ENCODE measurements at places on chromosomes 1 and 21. TPM values are rescaled to one million over a fixed set of nuclear protein-coding genes. Genes with fewer than 3 reads are reported as not detected.

Gene CELA3B
- total RNA-seq = not detected

Gene RPTN
- 0.08 TPM for total RNA-seq

Gene AK2
- 164 TPM for total RNA-seq

Gene KCNH1
- 1.2 TPM for total RNA-seq

Gene WNT2B
- total RNA-seq = 4.4 TPM

Gene CDK18
- 3.5 TPM for total RNA-seq

Gene S100A16
- 1,290 TPM for total RNA-seq

Gene HPCAL4
- total RNA-seq = not detected

Gene LHX4
- total RNA-seq = 0.08 TPM

Gene TRIM46
- 0.12 TPM for total RNA-seq

Gene CELA3A
- total RNA-seq = not detected

Gene CADM3
- total RNA-seq = 0.48 TPM

Gene TNNT2
- total RNA-seq = 3.9 TPM

Gene PFKFB2
- 20.3 TPM for total RNA-seq

Gene NGF
- 0.52 TPM for total RNA-seq

Gene PTCH2
- 0.40 TPM for total RNA-seq

Gene OR2L5
- total RNA-seq = not detected

Gene ETV3
- 40.7 TPM for total RNA-seq

Gene TMEM200B
- total RNA-seq = 1.4 TPM

Gene STUM
- 0.24 TPM for total RNA-seq

Gene CD53
- 5.1 TPM for total RNA-seq

Gene C4BPB
- total RNA-seq = not detected

Gene MEF2D
- 15.0 TPM for total RNA-seq

Gene CFHR4
- not detected for total RNA-seq

Gene SLC22A15
- total RNA-seq = 6.6 TPM

Gene MMP23B
- 0.92 TPM for total RNA-seq

Gene MRPL39
- total RNA-seq = 29.8 TPM

Gene SPRR3
- 10,043 TPM for total RNA-seq

Gene LHX8
- total RNA-seq = not detected

Gene MYOCOS
- total RNA-seq = not detected

Gene NMNAT2
- 0.04 TPM for total RNA-seq

Gene TLCD4
- total RNA-seq = 0.32 TPM

Gene COL6A1
- total RNA-seq = 17.8 TPM

Gene CLDN14
- total RNA-seq = not detected

Gene TMPRSS15
- not detected for total RNA-seq

Gene KCNE2
- not detected for total RNA-seq

Gene PLCH2
- total RNA-seq = 21.0 TPM

Gene ERG
- total RNA-seq = 5.1 TPM

Gene ZNF697
- 1.00 TPM for total RNA-seq

Gene CIART
- 3.1 TPM for total RNA-seq
